Effector CD8-positive, alpha-beta T cell (primary cell): ENCODE measurements at places on chromosomes 3 and 15.

GRCh38 chr3:66320390-66320789, 99.6 kb downstream of the SLC25A26 start:
- DNase-seq = no peak

GRCh38 chr3:177284383-177284881, 87.2 kb upstream of the TBL1XR1 start:
- DNase-seq = no peak

DNA sequence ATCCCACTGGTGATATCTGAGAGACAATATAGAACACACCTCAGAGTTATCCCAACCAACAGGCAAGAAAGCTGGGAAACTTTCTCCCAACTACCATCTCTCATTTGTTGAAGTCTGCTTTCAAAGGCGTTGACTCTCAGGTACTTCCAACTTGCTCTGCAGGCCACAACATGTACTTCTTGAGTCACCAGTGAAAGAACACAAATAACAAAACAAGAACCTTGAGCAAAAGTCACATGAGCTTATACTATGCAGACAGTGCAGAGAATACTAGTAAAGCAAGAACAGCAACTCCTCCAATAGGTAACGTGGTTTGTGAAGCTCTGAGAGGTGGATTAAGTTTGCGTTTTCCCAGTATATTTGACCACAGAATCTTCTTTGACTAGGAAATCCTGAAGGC, 20.6 kb downstream of the SNTN start:
- DNase-seq = no peak

DNA sequence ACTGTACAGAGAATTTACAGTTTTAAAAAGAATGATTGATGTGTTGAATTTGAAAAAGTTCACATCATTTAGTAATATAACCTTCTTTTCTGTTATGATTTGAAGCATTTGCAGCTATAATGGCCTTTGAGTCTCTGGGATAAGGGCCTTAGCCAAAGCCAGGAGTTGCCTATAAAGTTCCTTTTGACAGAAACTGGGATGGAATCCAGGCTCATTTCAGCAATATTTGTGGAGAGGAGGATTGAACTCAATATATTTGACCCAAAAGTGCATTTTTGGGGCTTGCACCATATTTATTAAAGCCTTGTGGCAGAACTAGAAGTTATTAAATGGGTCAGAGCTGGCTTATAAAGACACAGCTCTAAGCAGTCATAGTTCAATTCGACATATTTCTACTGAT, 348.7 kb upstream of the EPHA3 start:
- DNase-seq = no peak

DNA sequence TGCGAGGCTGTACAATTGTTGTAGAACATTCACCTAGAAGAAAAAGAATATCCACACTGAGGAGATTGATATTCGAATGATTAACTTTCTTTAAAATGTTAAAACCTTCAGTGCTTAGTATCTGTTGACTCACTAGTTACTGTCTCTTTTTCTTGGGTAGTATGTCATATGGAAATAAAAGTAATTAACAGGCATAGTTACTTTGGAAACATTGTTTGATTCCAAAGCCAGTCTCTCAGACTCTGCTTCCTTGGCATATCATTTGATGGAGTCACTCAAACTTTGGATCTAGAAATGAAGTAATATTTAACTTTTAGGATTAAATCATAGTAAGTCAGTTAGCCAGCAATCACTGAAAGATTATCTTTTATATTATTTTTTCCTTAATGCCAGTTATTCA, 63.4 kb downstream of the MAP2K5 start:
- DNase-seq = no peak

GRCh38 chr15:57337868-57338411, 38.4 kb upstream of the CGNL1 start:
- DNase-seq = no peak

DNA sequence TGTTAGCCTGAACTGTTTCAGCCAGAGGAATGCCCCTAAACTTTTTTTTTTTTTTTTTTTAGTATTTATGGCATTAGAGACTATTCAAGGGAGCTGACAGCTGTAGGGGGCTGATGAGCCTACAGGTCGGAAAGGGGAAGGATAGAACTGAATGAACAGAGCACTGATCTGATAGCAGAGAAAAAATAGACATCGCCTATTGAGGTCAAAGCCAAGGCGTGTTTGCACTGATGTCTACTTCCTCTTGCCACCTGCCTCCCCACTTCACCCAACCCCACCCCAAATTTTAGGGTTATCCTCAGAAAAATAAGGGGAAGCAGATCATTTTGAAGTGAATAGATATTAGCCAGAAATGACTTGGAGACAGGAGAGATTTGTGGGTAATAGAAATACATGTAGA, 3.0 kb upstream of the ZMAT3 start:
- no peak for DNase-seq

- DNase-seq = no peak
These were observed 66.8 kb downstream of the IQSEC1 start for GRCh38 chr3:13006216-13006990.

GRCh38 chr3:134260987-134261386, 10.3 kb upstream of the RYK start:
- no peak for DNase-seq

GRCh38 chr3:130085881-130086280, 4.2 kb downstream of the ALG1L2 start:
- DNase-seq = no peak

DNA sequence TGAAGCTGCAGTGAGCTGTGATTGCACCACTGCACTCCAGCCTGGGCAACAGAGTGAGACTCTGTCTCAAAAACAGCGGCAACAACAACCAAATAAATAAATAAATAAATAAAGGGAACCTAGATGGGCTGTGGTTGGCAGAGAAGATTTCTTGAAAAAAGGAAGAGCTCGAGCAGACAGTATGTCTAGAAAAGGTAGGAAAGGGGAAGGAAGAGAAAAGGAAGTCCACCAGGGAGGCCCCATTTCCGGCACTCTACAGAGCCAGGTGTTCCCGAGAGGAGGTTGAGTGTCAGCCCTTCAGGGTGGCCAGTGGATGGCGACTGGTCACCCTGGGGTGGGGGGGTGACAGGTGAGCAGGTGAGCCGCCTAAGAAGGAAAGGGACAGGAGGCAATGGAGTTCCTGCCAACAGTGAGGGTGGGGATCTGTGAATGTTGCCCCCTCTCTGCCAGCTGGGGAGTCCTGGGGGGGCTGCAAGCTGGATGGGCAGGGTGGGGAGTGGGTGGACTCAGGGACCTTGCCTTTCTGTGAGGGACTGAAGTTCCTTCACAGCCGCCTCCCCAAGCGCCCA, 14.8 kb downstream of the PAQR5 start:
- no peak for DNase-seq

GRCh38 chr15:63441266-63441665, 59.6 kb upstream of the CA12 start:
- DNase-seq = no peak

- no peak for DNase-seq
These were observed 625.4 kb downstream of the ZPLD1 start for GRCh38 chr3:103060242-103060641.

GRCh38 chr3:153927107-153927506, 194.1 kb upstream of the ARHGEF26 start:
- DNase-seq = no peak

GRCh38 chr3:143700431-143700975, 147.8 kb downstream of the SLC9A9 start:
- no peak for DNase-seq

- DNase-seq = no peak
These were observed 79.8 kb upstream of the SOX2 start for GRCh38 chr3:181631901-181632300.

- no peak for DNase-seq
These were observed 18.6 kb downstream of the POMGNT2 start for GRCh38 chr3:43087249-43087776.
